ENCODE measurements at places on chromosomes 3 and 15.

- no peak for DNase-seq
Observed at GRCh38 chr15:74384881-74385643, 17.6 kb upstream of the CYP11A1 start.

DNA sequence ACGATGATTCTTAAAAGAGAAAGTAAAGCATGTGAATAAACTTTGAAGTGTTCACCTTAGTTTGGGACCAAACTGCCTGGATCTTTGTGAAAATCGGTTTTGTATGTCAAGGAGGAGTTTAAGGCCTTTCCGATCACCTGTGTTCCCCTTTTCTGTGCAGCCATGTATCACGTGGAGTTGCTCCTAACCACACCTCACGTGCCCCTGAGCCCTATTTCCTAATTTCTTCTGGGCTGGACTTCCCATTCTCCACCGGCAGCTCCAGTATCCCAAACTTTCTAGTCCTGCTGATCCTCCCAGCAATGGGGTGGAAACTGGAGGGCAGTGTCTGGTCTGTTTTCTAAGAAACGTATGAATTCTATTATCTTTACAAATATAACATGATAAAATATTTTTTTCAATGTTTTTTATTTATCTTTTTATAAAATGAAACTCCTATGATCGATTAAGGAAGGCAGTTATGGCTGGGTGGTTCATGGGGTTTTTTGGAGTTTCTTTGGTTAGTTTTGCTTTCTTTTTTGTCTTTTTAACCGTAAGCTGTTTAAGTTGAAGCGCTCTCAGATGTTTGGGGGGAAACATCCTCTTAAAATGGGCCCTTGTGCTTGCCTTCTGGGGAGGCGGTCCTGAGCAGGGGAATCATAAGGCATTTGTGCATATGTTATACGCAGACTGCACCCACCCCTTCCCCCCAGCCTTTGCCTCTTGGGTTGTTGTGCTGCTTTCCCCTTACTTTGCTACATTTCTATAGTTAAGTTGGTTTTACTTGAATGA, 43.6 kb upstream of the WWTR1 start:
- no peak for DNase-seq

- DNase-seq = no peak
Observed at GRCh38 chr3:53588122-53588521, 93.7 kb downstream of the CACNA1D start.

DNA sequence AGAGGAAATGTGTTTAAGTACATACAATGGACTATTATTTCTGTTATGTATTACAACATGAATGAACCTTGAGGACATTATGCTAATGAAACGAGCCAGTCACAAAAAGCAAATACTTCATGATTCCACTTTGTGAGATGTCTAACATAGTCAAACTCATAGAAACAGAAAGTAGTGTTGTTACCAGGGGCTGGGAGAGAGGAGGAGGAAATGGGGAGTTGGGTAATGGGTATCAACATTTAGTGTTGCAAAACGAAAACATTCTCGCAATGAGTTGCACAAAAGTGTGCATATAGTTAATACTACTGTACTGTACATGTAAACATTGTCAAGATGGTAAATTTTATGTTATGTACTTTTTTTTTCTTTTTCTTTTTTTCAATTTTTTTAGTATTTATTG, 194.3 kb downstream of the IL5RA start:
- no peak for DNase-seq

DNA sequence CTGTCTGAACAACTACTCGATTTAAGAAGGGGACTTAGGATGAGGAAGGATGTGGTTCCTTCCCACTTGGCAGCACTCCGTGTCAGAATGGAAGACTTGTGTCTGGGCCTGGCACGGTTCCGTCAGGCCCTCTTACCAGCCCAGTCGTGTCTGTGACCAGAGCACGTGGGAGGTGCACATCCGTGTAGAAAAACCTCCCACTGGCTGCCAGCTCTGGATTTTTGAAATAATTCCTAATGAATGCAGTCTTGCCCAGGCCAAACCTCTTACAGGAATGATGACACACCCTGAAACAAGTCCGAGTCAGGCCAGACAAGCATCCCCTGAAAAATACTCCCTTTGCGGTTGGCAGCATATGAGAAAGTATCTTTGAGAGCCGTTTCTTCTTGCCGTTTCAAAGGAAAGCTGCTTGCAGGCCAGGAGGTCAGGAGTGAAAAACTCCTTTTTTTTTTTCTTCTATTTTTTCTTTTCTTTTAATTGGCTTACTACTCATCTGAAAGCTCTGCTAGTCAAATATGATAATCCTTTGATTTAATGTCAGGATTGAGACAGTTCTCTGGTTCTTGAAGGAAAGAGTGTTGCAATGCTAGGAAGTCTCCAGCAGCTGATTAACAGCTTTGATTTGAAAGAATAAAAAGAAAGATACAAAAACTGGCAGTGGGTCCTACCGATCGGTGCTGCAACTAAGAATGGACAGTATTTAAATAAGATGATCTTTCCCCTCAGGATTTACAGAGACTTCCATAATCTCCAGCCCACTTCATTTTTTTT, 19.8 kb downstream of the IL1RAP start:
- DNase-seq = no peak

GRCh38 chr3:127427666-127428065, 139.8 kb upstream of the PRR20G start:
- no peak for DNase-seq

- peak; percentile 49 for DNase-seq
Observed at GRCh38 chr15:100633763-100634075, 31.3 kb downstream of the ASB7 start.

GRCh38 chr3:45644063-45644790, 45.0 kb upstream of the SACM1L start:
- no peak for DNase-seq

- DNase-seq = no peak
Observed at GRCh38 chr15:84727429-84727828, 11.5 kb upstream of the SEC11A start.

DNA sequence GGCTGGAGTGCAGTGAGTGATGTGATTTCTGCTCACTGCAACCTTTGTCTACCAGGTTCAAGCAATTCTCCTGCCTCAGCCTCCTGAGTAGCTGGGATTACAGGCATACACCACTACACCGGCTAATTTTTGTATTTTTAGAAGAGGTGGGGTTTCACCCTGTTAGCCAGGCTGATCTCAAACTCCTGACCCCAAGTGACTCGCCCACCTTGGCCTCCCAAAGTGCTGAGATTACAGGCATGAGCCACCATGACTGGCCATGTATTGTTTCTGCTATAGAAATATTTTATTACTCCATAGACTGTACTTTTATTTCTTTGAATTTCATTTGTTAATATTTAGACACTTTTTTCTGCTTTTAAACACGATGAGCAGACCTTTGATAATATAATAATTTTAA, 60.4 kb downstream of the GTF2E1 start:
- no peak for DNase-seq

- DNase-seq = no peak
Observed at GRCh38 chr3:117809186-117810081, 1099.9 kb downstream of the TUSC7 start.

DNA sequence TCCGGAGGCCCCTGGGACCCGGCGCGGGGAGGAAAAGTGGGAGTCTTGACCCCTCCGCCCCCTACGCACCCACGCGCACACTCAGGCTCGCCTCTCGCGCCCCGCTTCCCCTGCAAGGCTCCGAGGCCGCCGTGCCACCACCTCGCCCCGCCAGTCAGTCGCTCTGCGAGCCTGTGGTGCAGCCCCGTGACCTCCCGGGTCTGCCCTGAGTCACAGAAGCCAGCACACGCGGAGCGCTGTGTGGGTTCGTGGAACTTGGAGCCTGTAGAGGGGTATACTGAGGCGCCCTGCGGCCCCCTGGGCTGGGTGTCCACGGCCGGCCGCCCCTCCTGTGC, 380 bp upstream of the ALS2CL start:
- DNase-seq = no peak

DNA sequence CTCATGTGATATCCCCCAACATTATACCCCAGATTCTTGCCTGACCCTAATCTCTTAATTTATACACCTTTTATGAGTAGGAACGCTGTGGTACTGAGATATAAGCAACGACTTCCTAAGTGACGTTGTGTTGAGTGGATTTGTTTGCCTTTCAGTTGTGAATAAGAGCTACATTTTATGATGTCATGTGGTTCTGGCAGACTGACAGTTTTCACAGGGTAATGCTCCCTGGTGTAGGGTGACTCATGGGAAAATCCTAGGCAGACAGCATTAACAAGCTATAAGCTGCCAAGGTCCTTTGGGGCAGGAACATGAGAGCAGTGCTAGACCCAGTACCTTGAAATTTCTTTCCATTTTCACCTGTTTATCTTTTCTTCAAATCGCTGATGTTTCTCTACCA, 11.2 kb downstream of the C3orf52 start:
- peak; percentile 98 for DNase-seq

DNA sequence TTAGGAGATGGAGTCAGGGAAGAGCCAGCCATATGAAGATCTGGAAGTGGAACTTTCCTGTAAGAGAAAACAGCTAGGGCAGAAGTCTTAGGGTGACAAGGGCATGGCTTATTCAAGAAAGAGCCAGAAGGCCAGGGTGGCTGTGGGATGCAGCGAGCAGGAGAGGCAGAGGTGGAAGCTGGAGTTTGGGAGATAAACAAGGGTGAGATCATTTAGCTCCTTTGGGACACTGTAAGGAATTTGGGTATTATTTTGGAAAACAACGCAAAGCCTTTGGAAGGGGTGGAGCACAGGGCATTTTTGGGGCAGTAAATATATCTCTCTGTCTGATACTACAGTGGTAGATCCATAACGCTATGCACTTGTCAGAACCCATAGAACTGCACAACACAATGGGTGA, 5.0 kb upstream of the IL16 start:
- no peak for DNase-seq

- DNase-seq = no peak
Observed at GRCh38 chr15:98769867-98770266, 121.5 kb downstream of the IGF1R start.

DNA sequence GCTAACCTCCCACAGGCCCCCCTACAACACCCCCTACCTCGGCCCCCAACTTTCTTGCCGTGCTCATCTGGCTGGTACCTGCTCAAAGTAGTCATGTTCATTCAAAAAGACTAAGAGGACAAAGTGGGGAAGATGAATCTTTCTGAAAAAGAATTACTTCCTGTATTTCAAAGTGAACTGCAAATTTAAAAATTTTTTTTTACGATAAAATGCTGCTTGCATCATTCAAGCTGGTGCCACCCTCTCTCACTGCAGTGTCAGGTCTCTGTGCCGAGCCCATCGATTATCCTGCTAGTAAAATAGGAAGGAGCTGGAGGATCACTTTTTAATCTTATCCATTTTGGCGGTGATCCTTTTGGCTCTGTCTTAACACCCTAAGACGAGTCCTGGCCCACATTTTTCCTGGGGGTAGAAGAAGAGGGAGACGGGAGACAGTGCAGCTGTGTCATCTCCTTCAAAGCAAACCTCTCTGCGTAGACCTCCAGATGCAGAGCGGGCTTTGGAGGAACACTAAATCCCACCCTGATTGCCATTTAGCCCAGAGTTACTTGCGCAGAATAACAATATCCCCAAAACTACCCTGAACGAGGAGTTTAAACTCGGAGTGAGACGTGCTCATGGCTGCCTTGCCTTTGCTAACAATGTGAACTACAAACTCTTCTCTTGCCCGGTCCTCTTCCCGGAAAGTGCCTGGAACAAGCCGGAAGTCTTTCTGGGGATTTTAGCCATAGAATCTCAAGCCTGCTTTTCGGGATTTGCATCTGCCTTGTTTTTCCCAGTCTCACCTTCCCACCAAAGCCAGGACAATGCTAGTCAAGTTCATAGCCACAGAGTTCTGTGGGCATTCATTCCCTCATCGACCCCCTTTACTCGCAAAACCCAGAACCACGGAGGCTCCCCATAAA, 66.2 kb upstream of the CGNL1 start:
- no peak for DNase-seq

DNA sequence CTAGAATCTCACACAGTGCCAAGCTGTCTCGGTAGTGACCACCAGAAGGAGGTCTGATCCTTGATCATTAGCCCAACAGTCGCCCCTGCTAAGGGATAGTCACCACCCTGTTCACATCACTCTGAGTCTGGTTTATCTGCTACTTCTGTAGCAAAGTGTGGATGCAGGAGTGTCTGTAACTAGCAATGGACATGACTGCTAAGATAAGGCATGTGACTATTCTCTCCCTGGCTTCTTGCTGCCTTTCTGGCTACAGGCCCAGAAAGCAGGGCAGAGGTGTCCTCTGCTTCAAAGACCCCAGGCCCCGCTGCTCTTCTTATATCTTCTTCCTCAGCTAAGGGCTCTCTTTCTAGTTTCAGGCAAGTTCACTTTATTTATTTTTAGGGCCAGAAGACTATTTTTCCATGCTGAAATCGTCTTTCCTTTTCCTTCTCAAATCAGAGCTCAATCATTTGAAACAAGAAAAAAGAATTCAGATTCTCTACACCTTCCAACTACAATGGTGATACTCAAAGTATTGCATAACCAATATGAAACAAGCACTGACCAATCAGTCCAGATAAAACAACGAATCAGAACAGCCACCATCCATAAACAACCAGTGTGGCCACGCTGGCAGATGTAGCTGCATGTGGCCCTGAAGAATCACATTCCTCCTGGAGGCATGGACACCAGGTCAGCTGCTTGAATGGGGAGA, 8.0 kb upstream of the KNG1 start:
- DNase-seq = no peak

DNA sequence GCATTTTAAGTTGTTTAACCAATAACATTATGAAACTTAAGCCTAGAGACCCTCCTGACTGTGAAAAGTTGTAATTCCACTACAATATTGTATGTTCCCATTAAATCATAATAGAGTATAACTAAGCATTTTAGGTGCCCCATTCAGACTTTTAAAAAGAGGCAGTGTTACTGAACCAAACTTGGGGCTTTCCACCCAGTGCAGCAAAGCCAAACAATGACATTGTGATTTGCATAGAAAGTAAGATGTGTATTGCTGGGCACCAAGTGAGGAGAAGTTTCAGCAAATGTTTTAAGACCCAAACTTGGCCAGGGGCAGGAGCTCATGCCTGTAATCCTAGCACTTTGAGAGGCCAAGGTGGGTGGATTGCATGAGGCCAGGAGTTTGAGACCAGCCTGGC, 706.2 kb downstream of the GRM7 start:
- no peak for DNase-seq

GRCh38 chr3:58072763-58073130, 64.5 kb downstream of the FLNB start:
- DNase-seq = no peak

DNA sequence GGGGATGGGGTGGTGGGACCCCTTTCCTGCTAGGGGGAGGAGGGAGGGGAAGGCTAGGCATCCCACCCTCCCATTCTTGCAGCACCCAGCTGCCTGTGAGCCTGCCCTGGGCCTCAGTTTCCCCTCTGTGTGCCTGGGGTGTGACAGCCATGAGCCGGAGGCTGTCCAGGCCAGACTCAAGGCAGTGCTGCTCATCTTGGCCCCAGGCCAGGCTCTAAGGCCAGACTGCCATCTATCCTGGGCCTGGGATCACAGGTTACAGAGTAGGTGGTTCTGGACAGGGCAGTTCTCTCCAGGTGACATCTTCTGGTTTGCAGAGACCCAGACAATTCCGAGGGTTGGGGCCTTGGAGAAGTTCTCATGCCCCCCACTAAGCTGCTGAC, 3.3 kb upstream of the VILL start:
- DNase-seq = no peak

GRCh38 chr15:43105077-43105736, 631 bp downstream of the UBR1 start:
- DNase-seq = no peak

Data from LNCaP clone FGC (cell line).